CD4-positive, alpha-beta T cell treated with Interleukin-4 for 1 hour (primary cell): ENCODE measurements at places on chromosomes 6 and 20.

DNA sequence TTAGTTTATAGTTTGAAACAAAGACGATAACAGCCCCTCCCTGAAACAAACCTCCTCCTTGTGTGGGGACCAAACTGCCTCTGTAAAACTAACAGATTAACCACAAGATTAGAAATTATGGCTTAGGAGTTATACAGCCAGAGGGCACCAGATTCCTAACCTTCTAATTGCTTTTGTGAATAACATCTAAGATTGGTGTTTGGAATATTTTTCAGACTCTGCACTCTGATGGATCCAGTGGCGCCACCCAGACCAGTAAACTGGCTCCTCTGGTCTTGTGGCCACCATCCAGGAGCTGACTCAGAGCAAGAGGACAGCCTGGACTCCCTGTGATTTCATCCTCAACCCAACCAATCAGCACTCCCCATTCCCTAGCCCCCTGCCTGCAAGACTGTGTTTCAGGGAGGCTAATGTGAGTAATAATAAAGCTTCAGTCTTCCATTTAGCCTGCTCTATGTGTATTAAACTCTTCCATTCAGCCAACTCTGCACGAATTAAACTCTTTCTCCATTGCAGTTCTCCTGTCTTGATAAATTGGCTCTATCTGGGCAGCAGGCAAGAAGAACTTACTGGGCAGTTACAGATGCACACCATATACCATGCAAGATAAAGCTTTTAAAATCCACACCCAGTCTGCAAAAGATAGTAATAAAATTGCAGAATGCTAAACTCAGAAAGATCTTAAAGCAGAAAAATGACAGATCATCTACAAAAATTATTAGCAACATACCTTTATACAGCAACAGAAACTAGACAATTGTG, 58.5 kb upstream of the SLC22A16 start:
- no peak for DNase-seq

DNA sequence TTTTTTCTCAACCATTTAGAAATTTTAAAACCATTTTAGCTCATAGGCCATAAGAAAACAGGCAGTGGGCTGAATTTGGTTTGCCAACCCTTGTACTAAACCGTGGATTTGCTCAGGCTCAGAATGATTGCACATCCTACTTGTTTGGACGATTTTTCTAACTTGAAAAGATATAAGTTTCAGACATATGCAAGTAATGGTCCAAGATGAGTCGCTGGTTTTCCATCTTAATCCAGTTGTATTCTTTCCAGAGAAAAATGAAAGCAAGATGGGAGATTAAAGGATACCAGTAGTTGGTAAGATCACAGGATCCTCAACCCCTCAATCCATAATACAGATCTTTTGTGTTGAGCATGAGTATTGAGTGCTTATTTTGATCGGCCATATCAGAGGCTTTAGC, 250.9 kb downstream of the TINAG start:
- no peak for DNase-seq

DNA sequence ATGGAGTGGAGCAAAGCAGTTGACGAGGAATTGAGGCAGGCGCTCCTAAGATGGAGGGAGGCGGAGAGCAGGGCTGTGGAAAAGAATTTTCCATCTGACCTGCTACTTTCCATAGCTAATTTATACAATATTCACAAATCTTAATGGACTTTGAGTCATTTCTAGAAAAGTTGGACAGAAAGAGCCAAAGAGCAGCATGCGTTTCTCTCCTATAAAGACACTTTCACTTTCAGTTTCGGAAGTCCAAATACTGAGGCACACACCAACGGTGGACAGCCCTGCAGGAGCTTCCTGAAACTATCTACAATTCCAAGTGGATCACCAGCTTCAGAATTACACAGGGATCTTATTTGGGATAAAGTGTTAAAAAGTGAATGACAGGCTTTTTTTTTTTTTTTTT, 43.5 kb downstream of the PANK2 start:
- DNase-seq = no peak

- no peak for DNase-seq
Observed at GRCh38 chr6:27156874-27157458, 90.5 kb upstream of the PRSS16 start.

DNA sequence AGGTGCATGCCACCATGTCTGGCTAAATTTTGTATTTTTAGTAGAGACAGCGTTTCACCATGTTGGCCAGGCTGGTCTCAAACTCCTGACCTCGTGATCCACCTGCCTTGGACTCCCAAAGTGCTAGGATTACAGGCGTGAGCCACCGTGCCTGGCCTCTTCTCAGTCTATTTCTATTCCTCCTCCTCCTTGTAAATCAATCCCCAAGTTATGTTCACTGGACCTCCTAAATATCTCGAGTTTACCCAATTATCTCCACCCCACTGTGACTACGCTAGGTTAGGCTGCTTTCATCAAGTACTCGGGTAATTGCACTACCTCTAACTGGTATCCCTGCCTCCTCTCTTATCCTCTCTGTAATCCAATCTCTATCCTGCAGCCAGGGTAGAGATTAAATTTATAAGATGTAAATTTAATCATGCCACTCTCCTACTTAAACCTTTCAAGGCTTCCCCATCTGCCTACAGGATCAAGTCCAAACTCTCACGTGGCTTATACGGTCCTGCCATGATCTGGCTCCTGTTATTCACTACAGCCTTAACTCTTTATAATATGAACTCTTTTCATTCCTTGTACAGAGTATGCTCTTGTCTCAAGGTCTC, 837 bp upstream of the MAD2L1BP start:
- no peak for DNase-seq

- DNase-seq = no peak
Observed at GRCh38 chr6:29964518-29964886, 22.2 kb downstream of the HLA-A start.

DNA sequence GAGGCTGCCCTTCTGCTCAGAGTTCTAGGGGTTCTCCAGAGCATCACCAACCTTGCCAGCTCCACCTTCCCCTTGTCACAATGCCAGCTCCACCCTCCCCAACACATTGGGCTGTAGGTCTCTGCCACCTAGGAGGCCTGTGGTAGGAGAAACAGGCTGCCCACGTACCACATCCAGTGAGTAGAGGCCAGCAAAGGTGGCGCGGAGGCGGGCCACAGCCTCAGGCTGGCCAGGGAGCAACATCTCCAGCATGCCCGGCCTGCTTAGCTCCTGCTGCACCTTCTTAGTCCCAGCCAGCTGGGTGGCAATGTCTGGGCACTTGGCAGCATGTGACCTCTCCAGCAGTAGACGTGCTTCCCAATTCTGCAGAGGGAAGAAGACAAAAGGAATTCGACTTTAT, 23.8 kb downstream of the GSS start:
- no peak for DNase-seq

DNA sequence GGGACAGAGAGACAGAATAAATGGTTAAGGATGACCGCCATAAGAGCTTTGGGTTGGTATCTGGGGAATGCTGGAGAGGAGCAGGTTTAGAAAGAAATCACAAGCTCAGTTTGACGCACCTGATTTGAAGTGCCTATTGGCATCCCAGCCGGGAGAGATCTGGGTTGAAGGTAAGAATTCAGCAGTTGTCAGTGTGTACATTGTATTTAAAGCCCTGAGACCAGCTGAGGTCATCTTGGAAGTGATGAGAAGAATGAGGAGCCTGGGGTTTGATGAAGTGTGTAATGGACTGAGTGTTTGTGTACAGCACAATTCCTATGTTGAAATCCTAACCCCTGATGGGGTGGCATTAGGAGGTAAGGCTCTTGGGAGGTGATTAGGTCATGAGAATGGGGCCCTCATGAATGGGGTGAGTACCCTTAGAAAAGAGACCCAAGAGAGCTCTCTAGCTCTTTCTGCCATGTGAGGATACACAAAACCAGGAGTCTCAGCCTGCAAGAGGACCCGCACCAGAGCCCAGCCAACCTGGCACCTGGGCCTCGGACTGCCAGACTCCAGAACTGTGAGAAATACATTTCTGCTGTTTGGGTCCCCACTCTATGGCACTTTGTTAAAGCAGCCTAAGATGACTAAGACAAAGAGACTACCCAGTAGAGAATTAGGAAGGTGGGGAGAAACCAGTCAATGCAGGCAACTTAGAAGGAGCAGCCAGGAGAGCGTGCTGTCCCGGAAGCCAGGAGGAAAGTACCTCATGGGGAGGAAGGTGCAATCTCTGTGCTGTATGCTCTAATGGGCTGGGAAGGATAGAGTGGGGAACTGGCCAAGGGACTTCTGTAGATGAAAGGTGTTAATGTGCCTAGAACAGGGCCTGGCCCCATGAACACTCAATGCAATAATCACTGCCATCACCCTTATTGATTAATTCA, 133.7 kb upstream of the SLC24A3 start:
- DNase-seq = no peak

DNA sequence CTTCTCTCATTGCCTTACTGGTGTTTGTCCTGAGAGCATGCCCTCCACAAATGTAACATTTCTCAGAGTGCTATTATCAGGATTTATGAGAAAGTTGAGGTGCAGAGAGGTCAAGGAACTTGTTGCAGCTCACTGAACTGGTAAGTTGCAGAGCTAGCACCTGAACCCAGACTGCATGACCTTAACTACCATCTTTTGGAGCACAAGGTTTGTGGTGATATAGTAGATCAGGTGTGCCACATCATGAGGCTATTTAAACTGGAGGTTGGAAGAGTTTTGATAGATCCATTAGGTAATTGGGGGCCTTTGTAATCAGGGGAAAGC, 112.0 kb upstream of the CITED2 start:
- no peak for DNase-seq

GRCh38 chr20:63416631-63417030, 55.5 kb upstream of the CHRNA4 start:
- DNase-seq = no peak

- no peak for DNase-seq
Observed at GRCh38 chr20:7770046-7770445, 170.2 kb downstream of the HAO1 start.

GRCh38 chr6:167781066-167781767, 45.5 kb upstream of the AFDN start:
- no peak for DNase-seq

DNA sequence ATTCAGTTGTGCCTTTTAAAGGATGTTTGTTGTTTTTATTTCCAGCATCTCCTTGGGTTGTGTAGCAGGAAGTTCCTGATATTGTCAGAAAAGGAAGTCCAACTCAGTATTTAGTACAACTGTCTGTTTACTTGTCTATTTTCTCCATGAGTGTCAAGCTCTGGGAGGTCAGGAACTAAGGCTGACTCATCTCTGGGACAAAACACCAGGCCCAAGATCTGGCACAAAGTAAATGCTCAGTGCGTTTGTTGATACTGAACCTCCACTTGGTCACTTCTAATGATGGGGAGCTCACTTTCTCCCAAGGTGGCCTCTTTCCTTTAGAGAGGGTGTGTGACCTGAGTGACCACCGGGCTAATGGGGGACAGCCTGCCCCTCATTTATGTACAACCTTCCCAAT, 12.6 kb upstream of the PIGU start:
- DNase-seq = no peak

DNA sequence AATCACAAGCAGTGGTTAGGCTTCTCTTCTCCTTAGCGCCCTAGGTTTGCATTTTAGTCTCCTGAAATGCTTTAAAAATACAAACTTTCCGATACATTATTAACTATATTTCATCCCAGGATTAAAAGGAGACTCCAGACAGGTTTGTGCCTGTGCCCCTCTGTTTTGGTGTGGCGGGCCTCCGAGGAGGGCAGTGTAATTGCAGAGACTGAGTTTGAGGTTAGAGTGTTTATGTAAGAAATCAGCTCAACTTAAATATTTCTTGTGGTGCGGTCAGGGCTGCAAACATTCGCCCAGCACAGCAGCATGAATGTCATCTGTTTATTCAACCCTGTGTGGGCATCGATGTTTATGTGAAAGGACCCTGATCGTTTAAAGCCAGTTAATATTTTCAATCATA, 130.4 kb upstream of the AKAP12 start:
- DNase-seq = no peak

DNA sequence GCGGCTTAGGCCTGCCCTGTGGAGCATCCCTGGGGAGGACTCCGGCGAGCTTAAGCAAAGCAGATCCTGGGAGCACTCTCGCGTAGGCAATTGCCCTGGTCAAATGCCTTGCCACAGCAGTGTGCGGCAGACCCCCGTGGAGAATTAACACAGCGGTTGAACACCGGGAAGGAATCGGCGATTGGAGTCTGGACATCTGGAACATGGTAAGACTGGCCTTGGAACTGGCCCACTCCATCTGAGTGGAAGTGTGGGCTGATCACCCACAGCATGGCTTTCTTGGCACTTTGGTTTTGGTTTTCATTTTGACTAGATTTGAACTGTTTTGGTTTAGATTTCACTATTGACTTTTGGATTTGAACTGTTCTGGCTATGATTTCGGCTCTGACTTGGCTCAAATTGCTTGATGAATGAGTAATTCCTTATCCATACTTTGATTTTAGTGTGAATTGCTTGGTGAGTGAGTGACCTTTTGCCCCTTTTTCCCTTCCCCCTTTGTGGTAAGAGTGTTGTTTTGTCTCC, 300.7 kb downstream of the RNGTT start:
- no peak for DNase-seq

- DNase-seq = no peak
Observed at GRCh38 chr6:108027056-108027455, 47.5 kb downstream of the OSTM1 start.

DNA sequence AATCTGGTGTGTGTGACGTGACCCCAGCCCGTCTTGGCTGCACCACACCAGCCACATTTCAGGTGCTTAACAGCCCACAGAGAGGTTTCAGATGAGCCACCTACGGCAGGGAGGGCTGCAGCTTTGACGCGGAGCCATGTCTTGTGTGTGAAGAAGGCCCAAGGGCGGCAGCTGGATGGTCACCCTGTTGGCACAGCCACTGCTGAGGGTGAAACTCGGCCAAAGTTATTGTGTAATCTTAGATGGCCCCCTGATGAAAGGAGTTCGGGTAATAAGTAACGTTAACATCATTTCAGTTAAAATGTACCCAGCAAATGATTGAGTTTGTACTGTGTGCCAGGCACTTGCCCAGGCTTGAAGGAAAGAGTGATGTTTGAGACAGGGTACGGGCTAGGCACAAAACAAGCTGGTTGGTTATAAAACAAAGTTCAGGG, 97.2 kb downstream of the SSR1 start:
- DNase-seq = no peak

GRCh38 chr20:20733943-20734342, 21.5 kb upstream of the RALGAPA2 start:
- DNase-seq = no peak

GRCh38 chr6:133184798-133185372, 56.3 kb upstream of the EYA4 start:
- no peak for DNase-seq

GRCh38 chr6:154923199-154923869, 71.8 kb upstream of the TIAM2 start:
- DNase-seq = no peak

- DNase-seq = no peak
Observed at GRCh38 chr20:38704136-38704535, 20.1 kb upstream of the SLC32A1 start.

DNA sequence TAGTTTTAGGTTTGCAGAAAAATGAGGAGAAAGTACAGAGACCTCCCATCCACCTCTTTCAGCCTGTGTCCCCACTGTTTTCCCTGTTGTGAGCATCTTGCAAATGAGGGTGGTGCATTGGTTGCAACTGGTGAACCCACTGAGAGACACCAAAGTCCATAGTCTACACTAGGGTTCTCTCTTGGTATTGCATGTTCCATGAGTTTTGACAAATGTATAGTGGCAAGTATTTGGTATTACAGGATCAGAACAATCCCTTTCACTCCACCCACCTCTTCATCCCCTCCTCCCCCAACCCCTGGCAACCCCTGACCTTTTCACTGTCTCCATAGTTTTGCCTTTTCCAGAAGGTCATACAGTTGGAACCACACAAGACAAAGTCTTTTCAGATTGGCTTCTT, 20.1 kb downstream of the ZNF831 start:
- no peak for DNase-seq

GRCh38 chr6:20013066-20013861, 176.1 kb downstream of the ID4 start:
- DNase-seq = no peak

- DNase-seq = no peak
Observed at GRCh38 chr20:49831770-49832631, 19.4 kb downstream of the SLC9A8 start.
